ENCODE measurements at places on chromosomes 3 and 15.

- no peak for DNase-seq
These were observed 787.7 kb downstream of the MCTP2 start for GRCh38 chr15:95018888-95019545.

GRCh38 chr3:113496924-113497323, 18.0 kb downstream of the SPICE1 start:
- no peak for DNase-seq

- DNase-seq, result no peak
These were observed 47.9 kb upstream of the ARHGEF3 start for GRCh38 chr3:56849698-56850097.

DNA sequence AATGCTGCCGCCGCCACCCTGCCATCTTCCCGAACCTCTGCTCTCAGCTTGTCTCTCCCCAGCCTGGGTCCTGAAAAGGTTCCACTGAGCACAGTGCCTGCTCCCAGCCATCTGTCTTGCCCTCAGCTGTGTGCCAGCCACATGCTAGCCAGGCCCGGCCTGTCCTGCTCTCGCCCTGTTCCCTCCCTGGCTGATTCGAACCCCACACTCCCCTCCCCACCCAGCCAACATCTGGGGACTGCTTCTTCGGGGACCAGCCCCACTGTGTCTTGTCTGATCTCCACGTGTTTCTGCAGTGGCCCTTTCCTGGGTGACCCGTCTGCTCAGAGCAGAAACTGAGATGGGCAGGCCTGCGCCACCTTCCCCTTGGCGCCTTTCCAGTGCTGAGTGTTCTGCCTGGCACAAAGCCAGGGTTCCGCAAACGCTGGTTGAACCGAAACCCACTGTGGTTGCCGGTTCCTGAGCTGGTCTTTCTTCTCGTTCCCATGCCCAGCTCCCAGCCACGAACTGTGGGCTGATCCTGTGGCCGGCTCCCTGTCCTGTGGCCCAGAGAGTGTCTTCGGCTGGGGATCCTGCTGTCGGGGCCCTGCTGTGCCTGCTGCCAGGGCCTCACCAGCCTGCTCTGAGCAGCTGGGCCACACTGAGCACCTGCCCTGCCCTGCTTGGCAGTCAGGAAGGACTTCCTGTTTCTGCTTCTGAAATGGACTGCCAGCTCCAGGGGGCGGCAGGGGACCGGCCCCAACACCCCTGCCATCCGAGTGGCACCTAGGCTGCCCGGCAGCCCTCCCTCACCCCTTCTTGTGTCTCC, 62.7 kb upstream of the KLF13 start:
- DNase-seq, result peak; percentile 49

DNA sequence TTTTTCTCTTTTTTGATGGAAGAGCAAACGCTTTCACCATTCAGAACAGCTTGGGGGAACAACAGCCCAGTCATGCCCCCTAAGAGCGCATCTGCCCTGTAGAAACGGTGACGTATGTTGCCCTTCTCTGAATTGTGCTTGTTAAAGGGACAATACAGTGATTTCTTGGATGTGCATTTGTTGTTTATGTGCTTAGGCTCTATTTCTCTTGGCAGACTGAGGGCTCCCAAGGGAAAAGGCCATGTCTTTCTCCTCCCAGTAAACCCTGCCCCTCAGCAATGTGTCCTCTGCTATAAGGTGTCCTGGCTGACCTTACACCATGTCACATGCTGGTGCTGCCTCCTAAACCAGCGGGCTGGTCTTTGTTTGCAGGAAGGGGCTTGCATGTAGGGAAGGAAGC, 346.1 kb downstream of the EPHB1 start:
- DNase-seq, result no peak

DNA sequence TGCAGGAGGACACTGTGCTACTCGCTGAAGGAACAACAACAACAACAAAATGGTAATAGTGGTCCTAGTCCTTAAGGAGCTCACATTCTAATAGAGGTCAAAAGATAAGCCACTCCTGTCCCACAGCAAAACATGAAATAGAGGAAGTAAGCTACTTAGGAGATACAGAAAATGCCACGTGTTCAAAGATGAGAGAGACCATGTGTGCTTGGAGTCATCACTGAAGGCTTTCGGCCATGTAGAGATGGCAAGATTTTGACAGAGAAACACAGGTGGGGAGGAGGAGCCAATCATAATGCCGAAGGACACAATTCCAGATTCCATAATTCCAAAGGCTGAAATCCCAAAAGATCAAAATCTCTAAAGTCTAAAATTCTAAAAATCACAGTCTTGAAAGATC, 24.8 kb upstream of the RIOX2 start:
- no peak for DNase-seq

DNA sequence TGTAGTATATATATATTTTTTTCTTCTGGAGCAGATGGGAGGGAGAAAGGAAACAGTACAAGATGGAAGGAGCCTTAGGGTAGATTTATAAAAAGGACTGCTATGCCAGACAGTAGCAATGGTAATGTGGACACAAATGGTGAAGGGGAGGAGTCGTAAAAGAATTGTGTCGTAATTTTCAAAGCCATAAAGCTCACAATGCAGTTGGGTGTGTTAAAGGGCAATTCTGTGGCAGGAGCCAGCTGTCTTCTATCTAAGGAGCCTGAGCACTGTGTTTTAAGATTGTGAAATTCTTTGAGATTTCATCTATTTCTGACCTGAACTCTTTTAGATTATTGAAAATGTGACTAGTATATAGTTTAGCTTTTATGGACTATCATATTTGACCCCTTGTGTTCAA, 58.9 kb downstream of the CNOT10 start:
- DNase-seq, result no peak

GRCh38 chr15:48823237-48823636, 12.4 kb upstream of the CEP152 start:
- DNase-seq, result no peak

GRCh38 chr15:34791701-34792100, 3.6 kb downstream of the ACTC1 start:
- DNase-seq, result no peak

DNA sequence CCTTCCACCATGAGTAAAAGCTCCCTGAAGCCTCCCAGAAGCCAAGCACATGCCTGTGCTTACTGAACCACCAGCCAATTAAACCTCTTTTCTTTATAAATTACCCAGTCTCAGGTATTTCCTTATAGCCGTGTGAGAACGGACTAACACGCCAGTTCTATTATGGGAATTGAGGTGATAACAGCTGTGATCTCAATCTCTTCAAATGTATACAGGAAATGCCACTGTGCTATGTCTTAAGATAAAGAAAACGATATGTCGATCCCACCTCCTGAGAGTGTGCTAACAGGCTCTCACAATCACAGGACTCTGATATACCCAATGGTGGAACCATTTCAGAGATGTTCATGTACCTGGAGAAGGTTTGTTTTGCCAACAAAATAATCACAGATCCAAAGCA, 26.2 kb downstream of the CHSY1 start:
- DNase-seq, result no peak

- DNase-seq, result no peak
These were observed 251.0 kb downstream of the FAM43A start for GRCh38 chr3:194936659-194937058.

GRCh38 chr3:178479446-178479845, 56.8 kb upstream of the KCNMB2 start:
- DNase-seq, result no peak

DNA sequence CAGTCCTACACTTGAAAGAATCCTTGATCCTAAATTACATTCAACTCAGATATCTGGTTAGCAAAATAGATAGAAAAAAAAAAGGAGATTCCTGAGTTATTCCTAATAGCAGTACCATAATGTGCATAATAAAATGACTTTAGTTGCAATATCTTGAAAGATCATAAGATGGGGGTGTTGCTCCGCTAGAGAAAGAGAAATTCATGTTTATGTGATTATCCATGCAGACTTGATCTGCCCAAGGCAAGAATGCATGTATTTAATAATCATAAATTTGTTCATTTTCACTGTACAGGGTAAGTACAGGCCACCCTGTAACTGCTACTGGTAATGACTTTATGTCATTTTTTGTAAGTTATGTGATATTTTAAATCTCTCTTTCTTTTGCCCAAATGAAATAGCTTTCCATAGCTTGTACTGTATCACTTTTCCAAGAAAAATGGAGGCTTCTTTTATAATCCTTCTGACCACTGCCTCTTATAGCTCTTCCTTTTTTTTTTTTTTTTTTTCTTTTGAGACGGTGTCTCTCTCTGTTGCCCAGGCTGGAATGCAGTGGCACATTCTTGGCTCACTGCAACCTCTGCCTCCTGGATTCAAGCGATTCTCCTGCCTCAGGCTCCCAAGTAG, 84.6 kb downstream of the HCN4 start:
- no peak for DNase-seq

DNA sequence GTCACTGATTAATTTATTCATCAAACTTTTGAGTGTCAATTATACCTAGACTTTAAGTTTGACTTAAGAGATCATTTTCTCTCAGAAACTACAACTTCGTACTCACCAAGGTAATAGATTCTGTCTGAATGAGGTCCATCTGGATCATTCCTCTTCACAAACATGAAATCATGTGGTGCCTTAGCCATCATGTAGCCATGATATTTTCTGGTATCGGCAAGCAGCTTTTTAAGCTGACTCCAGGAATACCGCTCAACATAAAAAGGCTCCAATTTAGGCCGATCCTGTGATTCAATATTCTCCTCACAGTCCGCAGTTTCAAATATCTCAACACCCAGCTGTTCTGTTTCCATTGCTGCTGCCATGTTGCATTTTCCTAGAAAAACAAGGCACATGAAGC, 5.3 kb downstream of the DPP8 start:
- DNase-seq, result no peak

GRCh38 chr15:38229705-38230310, 22.8 kb upstream of the SPRED1 start:
- DNase-seq, result no peak

DNA sequence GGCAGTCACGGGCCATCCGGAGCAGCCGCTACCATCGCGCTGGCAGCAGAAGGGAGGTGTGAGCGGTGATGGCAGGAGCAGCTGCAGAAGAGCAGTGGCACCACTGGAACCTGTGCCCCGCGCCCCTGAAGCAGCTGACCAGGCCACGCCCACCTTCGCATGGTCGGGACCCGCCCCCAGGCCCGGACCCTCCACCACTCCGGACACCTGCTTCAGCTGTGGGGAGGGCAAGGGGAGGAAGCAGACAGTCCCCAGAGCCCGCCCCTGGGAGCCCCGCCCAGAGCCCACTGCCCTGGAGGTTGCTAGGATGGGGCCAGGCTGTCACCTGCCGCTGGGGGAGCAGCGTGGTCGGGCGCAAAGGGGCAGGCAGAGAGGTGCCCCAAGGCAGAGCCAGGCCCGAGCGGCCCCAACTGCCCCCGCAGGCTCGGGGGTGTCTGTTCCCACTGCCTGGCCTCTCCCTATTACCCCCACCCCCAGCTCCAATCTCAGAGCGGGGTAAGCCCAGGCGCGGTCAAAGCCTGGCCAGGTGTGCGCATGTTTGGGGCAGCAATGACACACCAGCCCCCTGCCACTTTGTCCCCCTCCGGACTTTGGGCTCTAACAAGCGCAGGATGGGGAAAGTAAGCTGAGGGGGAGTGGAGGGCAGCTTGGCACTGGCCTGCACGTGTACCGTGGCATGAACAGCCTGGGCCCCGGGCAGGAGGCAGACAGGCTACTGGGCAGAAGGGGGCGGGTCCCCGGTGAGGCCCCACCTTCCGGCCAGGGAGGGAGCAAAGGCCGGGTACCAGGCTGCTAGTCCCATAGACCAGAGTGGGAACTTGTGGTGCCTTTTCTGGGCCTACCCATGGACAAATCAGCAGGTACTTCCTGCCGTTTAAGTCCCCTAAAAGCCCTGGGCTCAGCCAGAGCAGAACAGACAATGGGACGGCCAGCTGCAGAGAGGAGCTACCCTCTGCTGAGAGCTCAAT, 8.7 kb downstream of the SPCS1 start:
- no peak for DNase-seq

DNA sequence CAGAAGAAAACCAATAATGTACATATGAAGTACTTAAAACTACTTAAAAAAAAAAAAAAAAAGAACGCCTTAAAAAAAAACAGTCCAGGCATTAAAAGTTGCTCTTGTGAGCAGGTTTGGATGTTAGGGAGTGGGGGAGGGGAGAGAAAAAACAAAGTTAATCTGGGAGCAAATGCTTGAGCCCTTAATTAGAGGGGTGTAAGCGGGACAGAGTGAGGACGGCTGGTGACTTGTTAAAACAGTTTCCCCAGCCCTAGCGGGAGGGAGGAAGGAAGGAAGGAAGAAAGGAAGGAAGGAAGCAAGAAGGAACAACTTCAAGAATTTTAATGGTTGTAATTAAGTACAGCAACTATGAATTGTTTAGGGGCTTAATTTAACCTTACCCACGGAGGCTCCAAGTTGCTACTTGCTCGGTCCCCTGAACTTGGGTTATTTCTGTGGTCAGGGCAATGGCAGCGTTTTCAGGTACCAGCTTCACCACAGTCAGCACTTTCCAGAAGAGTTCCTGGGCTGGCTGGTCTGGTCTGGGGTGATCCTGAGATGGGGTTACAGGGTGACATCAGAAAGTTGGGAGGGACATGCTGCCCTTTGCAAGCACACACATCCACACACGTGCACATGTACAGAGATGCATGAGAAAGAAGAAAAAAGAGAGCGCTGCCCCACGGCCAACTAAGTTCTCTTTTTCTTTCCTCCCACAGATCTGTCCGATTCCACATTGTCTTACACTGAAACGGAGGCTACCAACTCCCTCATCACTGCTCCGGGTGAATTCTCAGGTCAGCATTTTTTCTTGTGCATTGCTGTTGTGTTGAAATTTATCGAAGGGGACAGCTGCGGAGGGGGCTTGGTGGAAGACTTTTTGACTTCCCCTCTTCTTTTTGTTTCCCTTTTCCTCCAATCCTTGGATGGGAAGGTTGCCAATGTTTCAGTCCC, 14.0 kb downstream of the SMAD6 start:
- no peak for DNase-seq

- no peak for DNase-seq
These were observed 44.8 kb downstream of the ABTB1 start for GRCh38 chr3:127717357-127718244.

DNA sequence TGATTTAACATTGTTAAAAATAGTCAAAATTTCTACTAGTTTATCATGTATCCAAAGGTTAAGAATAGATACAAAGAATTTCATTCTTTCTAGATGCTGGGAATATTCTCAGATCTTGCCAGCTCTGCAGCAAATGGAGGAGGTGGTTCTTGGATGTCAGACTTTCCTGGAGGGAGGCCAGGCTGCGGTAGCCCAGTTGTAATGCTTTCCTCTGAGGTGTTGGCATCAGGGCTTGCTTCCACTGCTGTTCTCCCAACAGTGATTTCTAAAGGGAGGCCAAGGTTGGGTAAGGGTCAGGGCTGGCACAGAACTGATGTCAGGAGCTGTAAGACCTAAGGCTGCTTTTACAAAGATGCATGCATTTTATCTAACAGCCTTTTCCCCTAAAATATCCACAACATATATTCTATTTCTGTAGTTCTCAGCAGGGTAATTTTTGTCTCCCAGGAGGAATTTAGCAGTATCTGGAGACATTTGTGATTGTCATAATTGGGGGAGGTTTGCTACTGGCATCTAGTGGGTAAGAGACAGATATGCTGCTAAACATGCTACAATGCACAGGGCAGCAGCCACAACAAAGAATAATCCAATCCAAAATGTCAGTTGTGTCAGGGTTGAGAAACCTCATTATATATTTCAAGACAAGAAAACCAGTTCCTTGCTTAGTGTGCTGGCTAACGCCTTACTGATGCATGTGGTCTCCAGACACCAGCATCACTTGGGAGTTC, 42.0 kb upstream of the SPTSSB start:
- no peak for DNase-seq

GRCh38 chr3:126109880-126110235, 25.9 kb upstream of the SLC41A3 start:
- no peak for DNase-seq
